ENCODE measurements at places on chromosomes 6 and 20. TPM values are rescaled to one million over a fixed set of nuclear protein-coding genes. Genes with fewer than 3 reads are reported as not detected.
A peak's percentile ranks its signal among the peaks of the same experiment; 100 is the strongest.

DNA sequence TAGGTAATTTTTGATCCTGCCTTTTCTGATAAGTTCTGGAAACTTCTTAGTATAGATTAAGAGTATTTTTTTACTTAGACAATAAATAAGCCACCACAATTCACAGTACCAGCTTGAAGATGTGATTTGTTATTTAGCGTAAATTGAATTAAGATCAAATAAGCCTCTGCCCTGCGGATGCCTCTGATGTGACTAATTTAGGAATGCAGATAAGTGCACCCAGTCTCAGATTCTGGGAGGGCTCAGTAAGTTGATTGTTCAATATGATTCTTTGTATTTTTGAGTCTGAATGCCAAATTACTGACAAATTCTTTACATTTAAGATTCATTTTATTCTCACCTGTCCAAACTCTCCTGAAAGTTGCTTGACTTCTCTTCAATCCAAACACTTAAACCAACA lies 147.5 kb downstream of the THBS2 start:
- DNase-seq: no peak
- no peaks in the 10 kb centered on the region for H3K36me3 ChIP-seq
- H3K4me1 ChIP-seq: no peaks in the 10 kb centered on the region
- no peak overlapping the region for H3K4me3 ChIP-seq
- H3K27me3 ChIP-seq: no peaks in the 10 kb centered on the region
- no peak overlapping the region for H3K27ac ChIP-seq

DNA sequence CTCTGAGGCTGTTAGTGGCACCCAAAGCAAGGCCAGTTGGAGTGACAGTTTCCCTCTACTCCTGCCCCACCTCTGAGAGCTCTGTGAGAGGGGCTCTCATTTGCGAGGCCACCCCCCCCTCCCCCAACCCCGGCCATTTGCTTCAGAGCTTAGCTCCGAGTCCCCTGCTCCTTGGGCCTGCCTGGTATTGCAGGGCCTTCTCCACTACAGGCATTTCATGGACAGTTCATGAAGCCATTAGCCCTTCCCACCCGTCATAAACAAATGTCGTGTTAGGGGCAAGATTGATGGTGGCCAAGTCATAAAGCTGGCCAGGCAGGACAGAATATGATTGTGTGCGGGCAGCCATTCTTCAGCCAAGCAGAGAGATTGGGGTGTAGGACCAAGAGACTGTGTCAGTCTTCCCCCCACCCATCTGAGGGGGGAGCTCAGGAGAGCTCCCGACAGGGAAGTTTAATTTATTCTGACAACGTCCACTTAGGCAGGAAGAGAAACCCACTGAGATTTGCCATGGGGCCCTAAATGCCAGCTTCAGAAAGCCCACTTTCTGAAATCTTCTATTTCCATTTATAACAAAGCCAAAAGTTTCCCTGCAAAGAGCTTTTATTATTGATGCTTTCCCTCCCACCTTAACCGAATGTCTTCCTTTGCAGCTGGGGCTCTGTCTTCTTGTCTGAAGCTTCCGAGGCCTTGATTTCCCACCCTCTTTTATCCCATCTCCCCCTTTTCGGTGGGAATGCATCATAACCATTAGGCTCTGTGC lies 7.2 kb downstream of the FOXC1 start:
- H3K36me3 ChIP-seq: no peaks in the 10 kb centered on the region
- H3K27ac ChIP-seq: no peak overlapping the region
- no peak overlapping the region for H3K4me3 ChIP-seq
- peaks cover 6% of the 10 kb centered on the region for H3K4me1 ChIP-seq
- no peak for DNase-seq

DNA sequence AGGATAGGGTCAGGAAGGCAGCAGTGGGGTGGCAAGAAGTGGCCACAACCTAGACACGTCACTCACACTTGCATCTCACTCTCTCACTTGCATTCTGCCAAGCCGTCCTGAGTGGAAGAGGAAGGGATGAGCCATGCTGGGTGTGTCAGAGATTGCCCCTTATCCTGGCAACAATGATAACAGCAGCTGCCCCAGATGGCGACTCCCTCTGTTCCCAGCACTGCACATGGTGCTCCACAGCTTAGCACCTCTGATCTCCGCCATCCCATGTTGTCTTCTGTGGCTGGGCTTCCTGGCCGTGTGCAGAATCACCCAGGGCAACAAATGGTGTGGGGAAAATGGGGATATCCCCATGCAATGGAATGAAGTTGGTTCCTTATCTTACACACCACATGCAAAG lies 11.1 kb downstream of the KCNB1 start:
- DNase-seq: no peak
- no peaks in the 10 kb centered on the region for H3K27me3 ChIP-seq
- H3K4me1 ChIP-seq: no peaks in the 10 kb centered on the region
- H3K27ac ChIP-seq: no peak overlapping the region
- no peaks in the 10 kb centered on the region for H3K36me3 ChIP-seq

DNA sequence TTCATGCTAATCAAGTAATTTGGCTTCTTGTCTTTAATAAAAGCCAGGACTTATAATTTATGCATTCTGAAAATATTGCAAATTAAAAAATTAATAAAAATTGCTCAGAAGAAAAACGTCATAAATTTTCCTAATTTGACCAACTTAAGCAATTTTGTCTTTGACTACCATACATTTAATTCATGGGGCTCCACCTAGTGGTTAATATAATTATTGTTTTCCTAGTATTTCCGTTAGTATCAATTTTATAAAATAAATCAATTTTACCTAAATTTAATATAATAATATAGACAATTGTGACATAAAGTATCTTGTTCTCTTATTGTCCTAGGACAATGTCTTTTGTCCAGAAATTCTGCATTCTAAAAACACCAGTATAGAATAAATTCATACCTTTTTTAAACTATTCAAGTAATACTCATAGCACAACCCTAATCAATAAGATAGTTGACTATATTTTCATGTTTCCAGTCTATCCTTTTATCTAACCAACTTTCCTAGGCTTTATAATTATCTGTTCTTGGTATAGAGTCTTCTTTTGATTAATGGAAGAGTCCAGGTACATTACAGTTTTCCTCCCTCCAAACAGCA lies 319.9 kb downstream of the TRDN start:
- no peaks in the 10 kb centered on the region for H3K27me3 ChIP-seq
- H3K4me3 ChIP-seq: no peak overlapping the region
- H3K27ac ChIP-seq: no peak overlapping the region
- no peaks in the 10 kb centered on the region for H3K4me1 ChIP-seq

- no peaks in the 10 kb centered on the region for H3K4me1 ChIP-seq
- no peak overlapping the region for H3K4me3 ChIP-seq
Observed at GRCh38 chr6:159572439-159573110, 120.5 kb downstream of the SOD2 start.

- no peaks in the 10 kb centered on the region for H3K4me1 ChIP-seq
- no peak overlapping the region for H3K27ac ChIP-seq
- H3K36me3 ChIP-seq: no peaks in the 10 kb centered on the region
- no peaks in the 10 kb centered on the region for H3K27me3 ChIP-seq
- peak; percentile 9 for DNase-seq
- H3K4me3 ChIP-seq: no peak overlapping the region
Observed at GRCh38 chr6:170167657-170168159, 123.2 kb downstream of the DLL1 start.

GRCh38 chr20:19660808-19661378 lies 97.2 kb upstream of the RIN2 start:
- no peak overlapping the region for H3K27ac ChIP-seq
- H3K4me1 ChIP-seq: no peaks in the 10 kb centered on the region
- no peak for DNase-seq
- no peaks in the 10 kb centered on the region for H3K27me3 ChIP-seq
- no peaks in the 10 kb centered on the region for H3K36me3 ChIP-seq

DNA sequence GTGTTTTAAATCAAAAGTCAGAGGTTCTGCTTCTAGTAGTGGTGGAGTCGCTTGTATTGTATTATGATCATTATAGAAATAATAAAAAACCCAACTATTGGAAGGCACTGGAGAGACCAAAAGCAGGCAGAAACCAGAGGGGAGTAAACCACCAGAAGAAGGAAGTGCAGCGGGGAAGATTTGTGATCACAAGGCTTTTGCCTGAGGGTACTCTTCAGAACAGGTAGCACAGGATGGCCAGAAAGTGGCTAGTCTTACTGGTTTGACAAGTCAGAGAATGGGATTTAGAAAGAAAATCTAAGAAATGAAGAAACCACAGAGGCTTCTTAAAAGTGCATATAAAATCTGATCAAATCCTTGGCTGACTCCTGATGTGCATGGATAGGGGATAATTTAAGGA lies 24.0 kb downstream of the MAPK13 start:
- H3K36me3 ChIP-seq: no peaks in the 10 kb centered on the region
- no peaks in the 10 kb centered on the region for H3K27me3 ChIP-seq
- no peak for DNase-seq
- H3K4me3 ChIP-seq: no peak overlapping the region
- no peaks in the 10 kb centered on the region for H3K4me1 ChIP-seq
- no peak overlapping the region for H3K27ac ChIP-seq

DNA sequence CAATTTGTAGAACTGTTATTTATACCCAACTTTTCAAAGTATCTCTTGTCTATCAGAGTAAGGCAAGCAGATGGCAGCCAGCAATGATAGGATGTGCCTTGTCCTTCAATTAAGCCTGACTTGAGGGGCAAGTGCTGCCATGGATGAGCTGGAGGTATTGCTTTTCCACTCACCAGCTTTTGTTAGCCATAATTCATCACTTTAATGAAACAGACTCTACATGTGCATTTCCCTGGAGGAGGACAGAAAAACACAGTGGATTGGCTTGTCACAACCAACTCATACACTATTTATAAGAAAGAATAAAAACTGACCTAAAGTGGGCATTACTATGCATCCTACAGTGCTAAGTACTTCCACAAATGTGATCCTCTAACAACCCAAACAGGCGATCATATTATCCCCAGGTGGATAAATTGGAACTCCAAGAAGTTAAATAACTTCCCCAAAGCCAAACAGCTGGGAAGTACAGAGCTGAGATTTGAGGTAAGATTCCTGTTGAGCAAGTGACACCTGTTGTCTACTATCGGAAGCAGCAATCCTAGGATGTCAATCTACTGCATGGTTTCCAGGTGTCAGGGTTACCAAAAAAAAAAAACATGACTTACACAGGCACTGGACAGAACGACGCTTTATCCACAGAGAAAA lies 73.9 kb upstream of the NRSN1 start:
- no peaks in the 10 kb centered on the region for H3K36me3 ChIP-seq
- H3K27me3 ChIP-seq: no peaks in the 10 kb centered on the region
- no peak overlapping the region for H3K4me3 ChIP-seq
- DNase-seq: no peak
- no peak overlapping the region for H3K27ac ChIP-seq

DNA sequence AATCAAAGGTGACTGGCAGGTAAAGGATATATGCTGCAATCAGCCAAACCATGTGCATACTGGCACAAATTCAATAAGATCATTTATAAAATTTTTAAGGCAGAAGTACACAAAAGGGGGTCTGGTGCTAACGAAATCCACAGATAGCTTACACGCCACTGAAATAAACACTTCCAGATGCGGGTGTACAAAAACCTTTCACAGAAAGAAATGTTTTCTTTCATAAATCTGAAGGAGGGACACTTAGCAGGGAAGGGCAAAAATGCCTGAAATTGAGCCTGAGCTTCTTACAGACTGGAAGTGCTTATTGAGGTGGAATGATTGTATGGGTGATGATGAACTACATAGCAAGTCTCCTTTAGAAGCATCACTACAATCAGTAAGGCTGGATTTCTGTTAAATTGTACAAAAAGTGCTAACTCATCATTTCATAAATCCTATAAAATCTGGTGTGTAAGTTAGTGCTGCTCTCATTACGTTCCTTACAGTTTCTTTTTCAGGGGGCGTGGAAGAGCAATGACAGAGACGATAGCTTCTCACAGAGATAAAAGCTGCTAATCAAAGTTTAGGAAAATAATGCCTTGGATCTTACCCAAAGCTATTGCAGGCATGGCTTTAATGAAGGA lies 409.3 kb upstream of the RUNX2 start:
- peaks cover 12% of the 10 kb centered on the region for H3K4me1 ChIP-seq
- no peak for DNase-seq
- no peak overlapping the region for H3K4me3 ChIP-seq
- no peaks in the 10 kb centered on the region for H3K36me3 ChIP-seq
- no peaks in the 10 kb centered on the region for H3K27me3 ChIP-seq

NOL7 gene
- total RNA-seq: 30.6 TPM

DNA sequence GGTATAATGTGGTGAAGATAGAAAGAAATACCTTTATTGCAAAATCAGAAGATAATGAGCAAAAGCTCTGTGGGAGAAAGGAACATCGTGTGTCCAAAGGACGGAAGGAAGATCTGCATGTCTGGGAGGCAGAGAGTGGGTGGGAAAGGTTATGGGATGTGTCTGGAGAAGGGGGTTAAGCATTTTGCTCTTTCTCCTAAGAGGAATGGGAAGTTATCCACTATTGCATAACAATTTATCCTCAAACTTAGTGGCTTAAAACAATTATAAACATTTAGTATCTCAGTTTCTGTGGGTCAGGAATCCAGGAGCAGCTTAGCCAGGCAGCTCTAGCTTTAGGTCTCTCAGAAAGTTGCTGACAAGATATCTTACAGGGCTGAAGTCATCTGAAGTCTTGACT lies 229.1 kb upstream of the CITED2 start:
- peaks cover under 1% of the 10 kb centered on the region for H3K4me1 ChIP-seq
- no peaks in the 10 kb centered on the region for H3K36me3 ChIP-seq
- H3K27me3 ChIP-seq: no peaks in the 10 kb centered on the region
- H3K27ac ChIP-seq: no peak overlapping the region

DNA sequence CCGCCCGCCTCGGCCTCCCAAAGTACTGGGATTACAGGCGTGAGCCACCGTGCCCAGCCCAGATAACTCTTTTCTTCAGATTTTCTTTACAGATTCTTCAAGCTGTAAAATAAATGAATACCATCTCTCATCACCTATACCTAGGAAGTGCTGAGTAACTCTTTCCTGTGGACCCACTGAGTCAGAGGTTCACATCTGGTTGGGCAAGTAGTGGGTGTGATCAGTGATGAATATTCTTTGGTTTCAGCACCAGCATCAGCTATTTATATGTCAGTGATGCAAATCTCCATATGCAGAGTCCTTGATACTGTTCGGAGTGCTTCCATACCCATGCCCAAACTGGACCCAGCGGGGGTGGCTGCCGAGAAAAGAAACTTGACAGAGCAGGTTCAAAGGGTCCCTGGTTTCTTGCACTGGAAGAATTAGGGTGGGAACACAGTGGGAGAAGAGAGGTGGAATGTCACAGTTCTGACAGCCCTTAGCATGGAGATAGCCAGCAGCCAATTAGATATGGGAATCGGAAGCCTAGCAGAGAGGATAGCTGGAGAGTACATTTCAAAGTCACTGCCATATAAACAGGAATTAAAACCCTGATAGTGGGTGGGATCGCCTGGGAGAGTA lies 64.9 kb upstream of the DDR1 start:
- H3K4me3 ChIP-seq: no peak overlapping the region
- no peaks in the 10 kb centered on the region for H3K4me1 ChIP-seq
- H3K36me3 ChIP-seq: no peaks in the 10 kb centered on the region
- no peak for DNase-seq
- no peak overlapping the region for H3K27ac ChIP-seq
- no peaks in the 10 kb centered on the region for H3K27me3 ChIP-seq

DNA sequence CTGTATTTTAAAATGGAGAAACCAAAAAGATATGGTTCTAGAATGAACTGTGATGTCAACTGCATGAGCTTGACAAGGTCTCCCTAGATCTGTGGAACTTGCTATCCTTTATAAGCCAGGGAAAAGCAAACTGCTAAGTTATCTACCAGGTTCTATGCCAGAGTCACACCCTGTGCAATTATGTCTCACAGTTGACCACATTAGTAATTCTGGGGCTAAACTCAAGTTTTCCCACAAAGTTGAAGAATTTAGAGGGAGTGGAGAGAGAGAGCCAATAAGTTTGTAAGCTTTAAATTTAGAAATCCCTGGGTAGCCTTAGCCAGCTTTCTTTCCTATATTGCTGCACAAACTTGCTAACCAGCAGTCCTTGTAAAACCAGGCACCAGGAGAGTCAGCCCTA lies 407.0 kb upstream of the SASH1 start:
- H3K36me3 ChIP-seq: no peaks in the 10 kb centered on the region
- H3K27me3 ChIP-seq: no peaks in the 10 kb centered on the region
- DNase-seq: no peak
- no peak overlapping the region for H3K4me3 ChIP-seq
- H3K4me1 ChIP-seq: no peaks in the 10 kb centered on the region
